Breast epithelium (tissue), 4 donors: ENCODE measurements at places on chromosomes 2 and 18. TPM values are rescaled to one million over a fixed set of nuclear protein-coding genes. Genes with fewer than 3 reads are reported as not detected.
A peak's percentile ranks its signal among the peaks of the same experiment; 100 is the strongest.

Gene DRC1
- not detected for total RNA-seq

Gene SMYD1
- total RNA-seq: not detected

Gene GPR39
- total RNA-seq: 10.4 TPM

Gene SLC9A4
- total RNA-seq: not detected

Gene UGT1A5
- not detected for total RNA-seq

Gene CDKL4
- not detected for total RNA-seq

Gene ANKRD23
- total RNA-seq: 9.4 TPM

Gene MATN3
- 1.3 TPM for total RNA-seq

Gene LTBP1
- 18.7 TPM for total RNA-seq

DNA sequence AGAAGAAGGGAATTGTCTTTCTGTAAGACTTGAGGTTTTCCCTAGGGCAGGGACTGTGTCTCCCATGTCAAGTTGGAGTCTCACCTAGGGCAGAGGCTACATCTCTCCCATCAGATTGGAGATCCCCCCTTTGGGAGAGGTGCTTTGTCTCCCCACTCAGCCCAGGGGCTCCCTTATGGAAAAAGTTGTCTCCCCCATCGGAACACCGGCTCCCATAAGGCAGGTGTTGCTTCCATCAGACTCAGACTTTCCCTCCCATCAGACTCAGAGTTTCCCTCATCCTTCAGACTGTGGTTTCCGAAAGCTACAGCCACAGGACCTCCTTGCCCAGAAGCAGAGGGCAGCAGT lies 5.8 kb downstream of the ANKRD53 start:
- no peaks in the 10 kb centered on the region for H3K27me3 ChIP-seq
- H3K4me1 ChIP-seq: no peaks in the 10 kb centered on the region
- H3K36me3 ChIP-seq: no peaks in the 10 kb centered on the region

DNA sequence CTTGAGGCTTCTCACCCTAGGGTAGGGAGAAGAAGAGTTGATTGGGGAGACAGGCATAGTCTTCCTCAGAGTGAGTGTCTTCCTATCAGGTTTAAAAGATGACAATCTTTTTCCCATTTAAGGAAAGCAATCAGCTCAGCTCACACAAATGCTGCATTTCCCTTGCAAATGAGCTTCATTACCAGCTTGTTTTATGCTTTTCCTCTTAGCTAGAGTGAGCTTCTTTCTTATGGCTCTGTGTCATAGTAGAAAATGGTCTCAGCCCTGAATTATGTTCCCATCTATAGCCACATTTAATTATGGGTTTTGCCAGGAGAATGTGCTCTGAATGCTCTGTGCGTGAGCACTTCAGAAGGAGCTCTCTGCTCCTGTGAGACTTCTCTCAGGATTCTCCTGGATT lies 112.8 kb upstream of the NCK2 start:
- H3K4me3 ChIP-seq: no peak overlapping the region
- H3K36me3 ChIP-seq: no peaks in the 10 kb centered on the region
- no peak overlapping the region for H3K27ac ChIP-seq

- H3K27me3 ChIP-seq: no peaks in the 10 kb centered on the region
- peak overlapping the region; percentile 87 for H3K4me3 ChIP-seq
- no peaks in the 10 kb centered on the region for H3K36me3 ChIP-seq
- H3K27ac ChIP-seq: peak overlapping the region; percentile 93
- no peaks in the 10 kb centered on the region for H3K4me1 ChIP-seq
Measured at GRCh38 chr2:101307503-101307902, 998 bp downstream of the RNF149 start.

- no peak overlapping the region for H3K4me3 ChIP-seq
- DNase-seq: no peak
- H3K27ac ChIP-seq: no peak overlapping the region
Measured at GRCh38 chr2:181037922-181038321, 57.5 kb downstream of the UBE2E3 start.

GRCh38 chr2:62698653-62699052 lies 6.9 kb upstream of the EHBP1 start:
- no peak overlapping the region for H3K27ac ChIP-seq
- no peak overlapping the region for H3K4me3 ChIP-seq
- no peaks in the 10 kb centered on the region for H3K36me3 ChIP-seq
- H3K27me3 ChIP-seq: no peaks in the 10 kb centered on the region

DNA sequence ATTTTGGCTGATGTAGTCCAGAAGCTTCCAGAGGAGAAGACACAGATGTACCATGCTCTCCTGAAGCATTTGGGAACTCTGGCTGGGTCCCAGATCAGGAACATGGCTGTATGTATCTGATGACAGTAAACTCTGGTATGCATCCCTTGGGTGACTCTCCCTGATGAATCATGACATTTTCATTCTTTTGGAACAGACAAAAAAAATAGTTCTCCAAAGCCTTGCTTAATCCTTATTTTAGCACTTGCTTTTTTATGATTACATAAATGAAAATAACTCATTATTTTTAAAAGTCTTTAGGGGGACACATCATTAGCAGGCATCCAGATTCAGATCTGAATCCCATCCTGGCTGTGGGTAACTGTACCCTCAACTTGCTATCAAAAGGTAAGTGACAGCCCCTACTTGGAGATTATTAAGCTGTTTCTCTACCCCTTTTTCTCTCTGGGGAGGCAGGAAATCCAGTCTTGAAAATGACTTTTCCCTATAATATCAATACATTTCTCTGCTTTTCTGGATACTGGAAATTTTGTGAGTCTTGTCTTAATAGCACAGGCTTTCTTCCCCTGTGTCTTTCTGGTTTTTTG lies 23.3 kb downstream of the AOX1 start:
- H3K36me3 ChIP-seq: no peaks in the 10 kb centered on the region
- no peaks in the 10 kb centered on the region for H3K27me3 ChIP-seq
- DNase-seq: no peak
- no peak overlapping the region for H3K27ac ChIP-seq
- no peak overlapping the region for H3K4me3 ChIP-seq
- no peaks in the 10 kb centered on the region for H3K4me1 ChIP-seq

GRCh38 chr18:77906103-77906892 lies 656.6 kb downstream of the GALR1 start:
- no peak for DNase-seq
- no peaks in the 10 kb centered on the region for H3K27me3 ChIP-seq
- H3K36me3 ChIP-seq: no peaks in the 10 kb centered on the region
- H3K4me3 ChIP-seq: no peak overlapping the region

GRCh38 chr2:162072181-162072702 lies 1.8 kb downstream of the DPP4 start:
- H3K4me1 ChIP-seq: no peaks in the 10 kb centered on the region
- H3K4me3 ChIP-seq: no peak overlapping the region
- DNase-seq: no peak
- H3K27ac ChIP-seq: no peak overlapping the region
- H3K36me3 ChIP-seq: no peaks in the 10 kb centered on the region

GRCh38 chr2:197707316-197708213 lies 2.4 kb downstream of the MARS2 start:
- H3K36me3 ChIP-seq: no peaks in the 10 kb centered on the region
- peak overlapping the region; percentile 87 for H3K4me3 ChIP-seq
- H3K27ac ChIP-seq: no peak overlapping the region
- H3K4me1 ChIP-seq: peaks cover 25% of the 10 kb centered on the region

GRCh38 chr18:75273817-75274216 lies 63.2 kb downstream of the TSHZ1 start:
- no peak overlapping the region for H3K27ac ChIP-seq
- H3K27me3 ChIP-seq: no peaks in the 10 kb centered on the region
- no peaks in the 10 kb centered on the region for H3K4me1 ChIP-seq
- H3K4me3 ChIP-seq: no peak overlapping the region
- DNase-seq: no peak

DNA sequence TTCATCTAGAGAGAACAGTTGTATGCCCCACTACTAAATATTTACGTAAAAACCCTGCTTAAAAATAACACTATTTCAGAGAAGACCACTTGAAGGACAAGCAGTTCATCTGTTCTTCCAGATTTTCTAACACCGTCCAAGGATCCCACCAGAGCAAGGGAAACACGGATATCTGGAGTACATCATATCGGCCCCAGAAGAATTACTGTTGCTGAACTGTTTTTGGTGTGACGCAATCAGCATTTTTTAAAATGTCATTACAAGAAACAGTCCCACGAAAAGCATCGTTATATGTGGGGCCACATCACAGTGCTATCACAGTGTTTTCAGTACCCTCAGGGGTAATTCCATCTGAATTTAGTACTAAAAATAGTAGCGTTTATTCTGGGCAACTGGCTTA lies 134.5 kb upstream of the PKDCC start:
- H3K27ac ChIP-seq: no peak overlapping the region
- H3K4me1 ChIP-seq: no peaks in the 10 kb centered on the region
- H3K4me3 ChIP-seq: no peak overlapping the region
- H3K36me3 ChIP-seq: no peaks in the 10 kb centered on the region
- H3K27me3 ChIP-seq: no peaks in the 10 kb centered on the region

- H3K4me3 ChIP-seq: no peak overlapping the region
- DNase-seq: no peak
- no peaks in the 10 kb centered on the region for H3K27me3 ChIP-seq
- H3K4me1 ChIP-seq: no peaks in the 10 kb centered on the region
Measured at GRCh38 chr18:58819051-58819450, 45.6 kb upstream of the ZNF532 start.

DNA sequence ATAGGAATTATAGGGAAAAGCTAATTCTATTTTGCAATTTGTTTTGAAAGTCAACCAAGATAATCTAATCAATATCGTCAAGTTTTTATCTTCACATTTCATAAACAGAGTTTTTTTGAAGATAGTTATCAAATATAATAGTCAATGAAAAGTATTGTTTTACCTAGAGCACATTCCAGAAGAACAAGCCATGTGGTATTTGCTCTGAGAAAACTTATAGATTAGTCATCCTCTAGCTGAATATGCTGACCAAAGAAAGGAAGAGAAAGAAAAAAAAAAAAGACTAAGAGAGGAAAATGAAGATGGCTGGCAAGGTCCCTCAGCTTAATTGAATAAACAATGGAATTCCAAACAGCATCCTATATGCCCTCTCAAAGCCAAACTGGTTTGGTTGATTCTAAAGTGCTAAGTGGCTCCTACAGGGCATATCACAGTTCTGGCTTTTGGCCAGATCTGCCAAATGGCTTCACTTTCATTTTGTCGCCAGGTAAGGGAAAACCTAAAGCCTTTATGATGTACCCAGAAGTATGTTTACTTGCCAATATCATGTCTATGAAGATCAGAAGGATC lies 132.6 kb downstream of the VWC2L start:
- DNase-seq: no peak
- no peak overlapping the region for H3K27ac ChIP-seq
- H3K36me3 ChIP-seq: no peaks in the 10 kb centered on the region
- H3K4me3 ChIP-seq: no peak overlapping the region
- no peaks in the 10 kb centered on the region for H3K4me1 ChIP-seq

DNA sequence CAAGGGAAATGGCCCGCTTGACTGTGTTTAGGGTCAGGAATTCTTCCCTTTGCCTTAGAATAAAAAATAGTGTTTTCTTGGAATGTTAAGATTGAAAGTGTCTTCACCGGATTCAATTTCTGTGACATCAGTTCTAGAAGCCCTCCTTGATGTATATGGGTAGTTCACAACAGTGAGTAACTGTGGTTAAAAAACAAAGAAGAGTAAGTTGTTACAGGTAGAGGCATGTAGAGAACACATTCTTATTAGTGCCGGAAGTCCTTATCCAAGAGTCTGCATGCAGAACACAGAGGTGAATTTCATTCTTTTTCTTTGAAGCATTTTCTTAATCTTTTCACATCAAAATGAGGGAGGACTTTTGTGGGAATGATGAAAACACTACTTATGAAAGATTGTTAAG lies 105.5 kb downstream of the FMNL2 start:
- no peaks in the 10 kb centered on the region for H3K27me3 ChIP-seq
- H3K4me3 ChIP-seq: no peak overlapping the region
- H3K27ac ChIP-seq: no peak overlapping the region
- no peaks in the 10 kb centered on the region for H3K36me3 ChIP-seq
- DNase-seq: no peak
- no peaks in the 10 kb centered on the region for H3K4me1 ChIP-seq

GRCh38 chr18:78408623-78409022 lies 571.0 kb upstream of the SALL3 start:
- H3K4me1 ChIP-seq: no peaks in the 10 kb centered on the region
- no peaks in the 10 kb centered on the region for H3K36me3 ChIP-seq
- DNase-seq: no peak
- H3K27ac ChIP-seq: no peak overlapping the region

- H3K36me3 ChIP-seq: no peaks in the 10 kb centered on the region
- no peaks in the 10 kb centered on the region for H3K27me3 ChIP-seq
- no peak for DNase-seq
- peaks cover 7% of the 10 kb centered on the region for H3K4me1 ChIP-seq
Measured at GRCh38 chr2:112621790-112622527, 23.8 kb upstream of the SLC20A1 start.

GRCh38 chr2:25265802-25266201 lies 75.9 kb downstream of the DNMT3A start:
- H3K27ac ChIP-seq: no peak overlapping the region
- H3K4me1 ChIP-seq: no peaks in the 10 kb centered on the region
- DNase-seq: no peak
- no peak overlapping the region for H3K4me3 ChIP-seq

- H3K36me3 ChIP-seq: no peaks in the 10 kb centered on the region
- no peak for DNase-seq
- H3K27me3 ChIP-seq: no peaks in the 10 kb centered on the region
- no peaks in the 10 kb centered on the region for H3K4me1 ChIP-seq
- no peak overlapping the region for H3K4me3 ChIP-seq
- H3K27ac ChIP-seq: no peak overlapping the region
Measured at GRCh38 chr18:46293742-46294181, 189.6 kb downstream of the HAUS1 start.

DNA sequence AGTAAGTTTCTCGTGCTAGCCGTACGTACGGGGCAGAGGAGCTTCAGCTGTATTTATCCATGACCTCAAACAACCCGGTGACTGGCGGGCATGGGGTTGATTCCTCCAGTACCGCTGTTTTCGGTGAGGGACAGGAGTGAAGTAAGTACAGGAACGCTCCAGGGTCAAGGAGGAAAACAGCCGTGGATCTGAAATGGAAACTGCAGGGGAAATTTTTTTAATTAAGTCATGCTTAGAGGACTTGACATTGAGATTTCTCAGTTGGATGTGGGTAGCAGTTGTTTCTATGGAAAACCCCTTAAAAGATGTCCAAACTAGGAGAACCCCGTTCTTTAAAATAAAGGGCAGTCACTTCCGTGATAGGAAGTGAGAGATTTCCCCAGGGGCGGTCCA lies 1.2 kb downstream of the RAB12 start:
- peak overlapping the region; percentile 94 for H3K4me3 ChIP-seq
- no peak for DNase-seq
- H3K4me1 ChIP-seq: peaks cover 18% of the 10 kb centered on the region
- no peaks in the 10 kb centered on the region for H3K36me3 ChIP-seq

GRCh38 chr2:29744976-29745375 lies 176.4 kb downstream of the ALK start:
- no peaks in the 10 kb centered on the region for H3K36me3 ChIP-seq
- H3K27ac ChIP-seq: no peak overlapping the region
- H3K4me3 ChIP-seq: no peak overlapping the region
- H3K27me3 ChIP-seq: no peaks in the 10 kb centered on the region

GRCh38 chr2:38887902-38888554 lies 1.6 kb upstream of the ARHGEF33 start:
- no peaks in the 10 kb centered on the region for H3K4me1 ChIP-seq
- H3K36me3 ChIP-seq: no peaks in the 10 kb centered on the region
- H3K27ac ChIP-seq: no peak overlapping the region
- no peak overlapping the region for H3K4me3 ChIP-seq

GRCh38 chr2:74146929-74147726 lies 584 bp downstream of the BOLA3 start:
- peak overlapping the region; percentile 87 for H3K4me3 ChIP-seq
